ENCODE measurements at places on chromosomes 12 and 14.

GRCh38 chr12:128791395-128792322 lies 32.1 kb downstream of the SLC15A4 start:
- no peak for DNase-seq

- no peak for DNase-seq
Observed at GRCh38 chr12:114666746-114667668, 17.0 kb downstream of the TBX3 start.

DNA sequence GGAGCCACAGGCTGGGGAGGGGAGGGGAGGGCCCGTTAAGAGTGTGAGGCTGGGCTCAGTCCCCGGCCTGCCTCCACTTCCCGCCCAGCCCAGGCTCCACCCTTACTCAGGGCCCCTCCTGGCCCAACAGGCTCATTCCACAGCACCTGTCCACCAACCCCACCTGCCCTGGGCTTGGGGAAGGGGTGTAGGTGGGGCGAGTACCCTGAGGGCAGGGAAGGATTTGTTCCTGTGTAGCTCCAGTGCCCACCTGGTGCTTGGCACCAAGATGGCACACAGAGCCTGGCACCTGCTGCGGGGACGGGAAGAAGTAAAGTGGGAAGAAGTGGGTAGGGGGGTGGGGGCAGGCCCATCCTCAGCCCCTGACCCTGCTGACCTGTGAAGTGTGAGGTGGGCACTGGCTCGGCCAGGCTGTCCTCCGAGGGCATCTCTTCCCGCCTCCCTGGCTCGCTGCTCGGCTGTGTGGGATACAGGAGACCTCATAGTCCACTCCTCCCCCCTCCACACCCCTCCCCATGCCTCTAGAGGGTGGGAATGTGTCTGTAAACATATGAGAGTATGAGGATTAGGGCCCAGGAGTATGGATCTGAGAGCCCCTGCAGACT lies 35.1 kb downstream of the NCKAP5L start:
- no peak for DNase-seq

DNA sequence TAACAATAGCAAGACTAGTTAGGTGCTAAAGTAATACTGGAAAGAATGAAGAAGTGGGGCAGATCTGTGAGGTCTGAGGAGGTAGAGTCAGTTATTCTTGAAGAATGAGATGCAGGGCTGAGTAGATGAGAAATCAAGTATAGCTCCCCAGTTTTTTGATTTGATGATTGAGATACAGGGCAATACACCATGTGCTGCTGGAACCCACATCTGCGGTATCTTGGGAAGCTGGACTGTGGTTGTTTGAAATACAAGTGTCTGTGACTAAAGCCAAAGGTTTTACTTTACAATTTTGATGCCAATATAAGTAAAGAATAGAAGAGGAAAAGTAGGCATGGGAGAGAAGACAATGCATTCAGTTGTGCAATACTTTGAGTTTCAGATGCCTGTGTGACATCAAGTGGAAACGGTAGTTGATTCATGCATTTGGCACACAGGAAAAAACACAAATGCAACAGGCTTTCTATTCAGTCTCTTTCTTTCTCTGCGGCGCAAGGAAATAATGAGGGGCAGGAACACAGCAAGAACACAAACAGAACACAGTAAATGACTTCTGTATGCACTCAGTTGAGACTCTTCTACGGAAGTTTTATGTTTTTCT lies 190.2 kb upstream of the SLC38A2 start:
- DNase-seq = peak; percentile 9

- DNase-seq = no peak
Observed at GRCh38 chr14:94598816-94599655, 13.2 kb upstream of the SERPINA3 start.

DNA sequence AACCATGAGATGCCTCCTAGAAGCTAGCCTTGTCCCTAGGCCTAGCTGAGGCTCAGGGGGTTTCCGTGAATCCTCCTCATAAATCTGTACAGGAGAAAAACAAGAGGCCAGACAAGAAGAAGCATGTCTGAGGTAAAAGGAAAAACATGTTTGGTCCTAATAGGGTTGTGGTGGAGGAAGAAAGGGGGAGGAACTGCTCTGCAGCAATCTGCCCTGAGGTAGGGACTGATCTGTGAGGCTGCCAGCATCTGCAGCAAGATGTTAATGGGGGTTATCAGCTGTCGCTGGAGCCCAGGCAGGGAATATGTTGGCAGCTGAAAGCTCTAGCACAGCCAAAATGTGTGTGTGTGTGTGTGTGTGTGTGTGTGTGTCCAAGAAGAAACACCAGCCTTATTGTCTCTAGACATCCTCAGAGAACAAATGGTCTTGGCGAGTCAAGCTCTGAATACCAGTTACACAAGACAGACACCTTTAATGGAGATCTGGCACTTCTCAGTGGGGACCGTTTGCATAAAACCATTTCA lies 218.5 kb downstream of the NUAK1 start:
- peak; percentile 4 for DNase-seq
